ENCODE measurements at places on chromosomes 12 and 14.

DNA sequence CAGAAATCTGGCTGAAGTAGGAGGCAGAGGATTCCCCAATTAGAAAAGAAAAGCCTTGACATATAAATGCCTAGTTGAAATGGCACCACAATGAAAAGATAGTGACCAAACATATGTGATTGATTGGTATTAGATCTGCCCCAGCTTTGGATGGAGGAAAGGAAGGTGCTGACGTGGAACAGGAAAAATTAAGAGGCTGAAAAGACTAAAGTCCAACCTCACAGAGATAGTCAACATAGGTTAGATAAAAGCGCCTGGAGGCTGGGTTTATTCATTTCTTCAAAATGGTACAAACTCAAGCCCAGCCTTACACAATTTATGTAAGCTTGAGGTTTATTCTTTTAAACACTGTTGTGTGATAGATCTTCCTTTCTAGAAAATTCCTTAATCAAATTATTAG is 129.6 kb downstream of the RPS29 start:
- no peak for DNase-seq

- DNase-seq, result no peak
Observed at GRCh38 chr12:49708851-49709250, 1.6 kb upstream of the FMNL3 start.

GRCh38 chr14:100988011-100988410 is 84.5 kb upstream of the RTL1 start:
- DNase-seq, result no peak

GRCh38 chr12:54419088-54419887 is at the start of gene ITGA5:
TSS of gene ITGA5 (minus strand) at chr12:54419266. CDS start at chr12:54419198, 68 bp downstream.
- no peak for DNase-seq

GRCh38 chr12:118456741-118457140 is 80.4 kb downstream of the SUDS3 start:
- no peak for DNase-seq

- DNase-seq, result no peak
Observed at GRCh38 chr12:6310771-6311610, 509 bp downstream of the PLEKHG6 start.

DNA sequence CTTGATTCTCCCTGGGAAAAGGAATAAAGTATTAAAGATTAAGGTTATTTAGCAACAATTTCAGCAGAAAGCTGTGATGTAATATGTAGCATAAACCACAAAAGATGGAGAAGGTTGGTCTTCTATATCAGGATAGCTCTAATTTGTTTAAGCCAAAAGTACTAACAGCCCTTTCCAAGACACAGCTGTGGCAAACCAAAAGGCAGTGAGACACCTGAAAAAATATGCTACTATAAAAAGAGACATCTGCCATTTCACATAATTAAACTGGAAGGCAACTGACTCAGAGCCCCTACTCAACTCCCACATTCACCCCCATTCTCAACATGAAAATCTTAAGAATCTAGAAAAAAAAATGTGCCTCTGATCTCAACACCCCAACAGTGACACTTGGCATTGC is 390.2 kb upstream of the PRICKLE1 start:
- DNase-seq, result no peak

GRCh38 chr12:89236748-89237383 is 115.4 kb downstream of the DUSP6 start:
- no peak for DNase-seq

DNA sequence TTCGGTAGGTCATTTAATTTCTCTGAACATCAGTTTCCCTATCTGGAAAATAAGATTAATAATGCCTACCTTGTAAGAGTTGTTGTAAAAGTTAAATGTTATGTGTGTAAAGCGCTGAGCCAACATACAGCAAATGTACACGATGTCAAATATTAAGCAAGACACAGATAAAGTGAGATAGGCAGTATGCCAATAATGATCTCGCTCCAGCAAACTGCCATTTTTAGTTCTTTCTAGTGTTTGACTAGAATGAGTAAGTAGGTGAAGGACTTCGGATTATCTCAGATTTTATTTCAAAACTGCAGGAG is 840 bp downstream of the DHRS7 start:
- DNase-seq, result no peak

DNA sequence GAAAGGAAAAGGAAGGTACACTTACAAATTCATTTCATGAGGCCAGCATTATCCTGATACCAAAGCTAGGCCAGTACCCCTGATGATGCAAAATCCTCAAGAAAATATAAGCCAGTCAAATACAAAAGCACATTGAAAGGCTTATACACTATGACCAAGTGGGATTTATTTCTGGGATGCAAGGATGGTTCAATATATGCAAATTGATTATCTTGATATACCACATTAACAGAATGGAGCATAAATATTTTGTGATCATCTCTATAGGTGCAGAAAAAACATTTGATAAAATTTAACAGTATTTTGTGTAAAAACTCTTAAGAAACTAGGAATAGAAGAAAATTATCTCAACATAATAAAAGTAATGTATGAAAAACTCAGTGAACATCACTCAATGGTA is 97.0 kb upstream of the BCAT1 start:
- DNase-seq, result no peak

DNA sequence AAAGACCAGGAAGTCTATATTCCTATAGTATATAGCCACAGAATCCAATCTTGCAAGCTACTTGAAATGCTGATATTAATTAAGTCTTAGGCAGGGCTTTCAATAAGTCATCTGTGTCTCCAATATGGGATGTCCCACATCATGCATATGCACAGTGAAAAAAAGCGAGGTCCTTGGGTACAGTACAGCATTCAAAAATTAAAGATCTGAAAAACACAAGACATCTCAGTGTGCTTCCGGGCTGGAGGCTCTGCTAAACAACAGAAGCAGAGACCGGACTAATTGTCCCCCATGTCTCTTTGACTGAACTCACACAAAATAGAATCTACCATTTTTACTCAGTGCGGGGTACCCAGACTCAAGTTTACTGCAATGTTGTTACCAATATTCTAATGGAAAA is 156.0 kb downstream of the DAD1 start:
- DNase-seq, result no peak

DNA sequence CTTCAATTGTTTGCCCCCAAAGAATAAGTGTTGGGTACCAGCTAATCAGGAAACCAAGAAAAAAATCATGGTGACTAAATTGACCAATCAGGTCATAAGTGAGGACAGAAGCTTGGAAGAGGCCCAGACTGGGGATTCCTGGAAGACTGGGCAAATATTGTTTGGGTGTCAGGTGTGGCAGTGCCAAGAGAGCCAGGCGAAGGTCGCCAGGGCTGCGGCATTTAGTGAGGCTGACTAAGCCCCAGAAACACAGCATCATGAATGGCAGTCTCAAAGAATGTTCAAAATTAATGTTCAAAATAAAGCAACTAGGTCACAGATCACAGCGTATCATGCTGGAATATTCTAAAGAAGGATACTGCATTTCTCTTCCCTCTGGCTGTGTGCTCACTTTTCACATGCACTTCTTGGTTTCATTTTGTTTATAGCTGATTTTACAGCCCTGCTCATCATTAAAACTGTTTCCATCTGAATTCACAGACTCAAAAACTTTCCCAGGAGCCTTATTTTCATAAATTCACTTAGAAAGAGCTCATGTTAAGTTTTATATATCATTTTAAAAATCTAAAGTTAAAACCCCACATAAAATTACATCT is 85.3 kb upstream of the OVCH1 start:
- no peak for DNase-seq

DNA sequence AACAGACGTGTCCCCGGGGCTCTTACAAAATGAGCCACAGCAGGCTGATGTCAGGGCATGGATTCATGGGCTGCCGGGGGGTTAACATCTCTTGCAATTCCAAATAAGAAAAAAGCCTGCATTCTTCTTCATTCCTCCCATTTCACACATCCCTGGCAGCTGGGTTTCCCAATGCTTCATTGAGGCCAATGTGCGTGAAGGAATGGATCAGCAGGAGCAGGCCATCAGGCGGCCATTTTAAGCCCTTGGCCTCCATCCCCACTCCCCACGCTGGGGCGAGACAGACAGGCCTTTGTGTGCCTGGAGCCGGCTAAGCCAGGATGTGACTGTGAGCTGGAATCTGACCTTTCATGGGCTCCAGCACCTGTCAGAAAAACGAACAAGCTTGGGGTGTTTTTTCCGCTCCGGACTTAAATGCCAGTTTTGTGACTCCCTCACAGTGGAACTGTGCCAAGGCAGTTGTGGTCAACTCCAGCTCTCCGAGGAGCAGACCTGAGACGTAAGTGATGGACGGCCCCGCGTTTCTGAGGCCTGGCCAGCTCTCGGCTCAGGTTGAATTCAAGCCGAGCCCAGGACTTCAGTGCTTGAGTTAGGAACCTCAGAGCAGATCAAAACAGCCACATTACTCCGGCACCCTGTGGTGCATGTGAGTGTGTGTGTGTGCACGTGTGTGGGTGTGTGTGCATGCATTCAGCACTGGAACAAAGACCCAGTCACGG is 133.1 kb downstream of the TMEM30B start:
- DNase-seq, result no peak

DNA sequence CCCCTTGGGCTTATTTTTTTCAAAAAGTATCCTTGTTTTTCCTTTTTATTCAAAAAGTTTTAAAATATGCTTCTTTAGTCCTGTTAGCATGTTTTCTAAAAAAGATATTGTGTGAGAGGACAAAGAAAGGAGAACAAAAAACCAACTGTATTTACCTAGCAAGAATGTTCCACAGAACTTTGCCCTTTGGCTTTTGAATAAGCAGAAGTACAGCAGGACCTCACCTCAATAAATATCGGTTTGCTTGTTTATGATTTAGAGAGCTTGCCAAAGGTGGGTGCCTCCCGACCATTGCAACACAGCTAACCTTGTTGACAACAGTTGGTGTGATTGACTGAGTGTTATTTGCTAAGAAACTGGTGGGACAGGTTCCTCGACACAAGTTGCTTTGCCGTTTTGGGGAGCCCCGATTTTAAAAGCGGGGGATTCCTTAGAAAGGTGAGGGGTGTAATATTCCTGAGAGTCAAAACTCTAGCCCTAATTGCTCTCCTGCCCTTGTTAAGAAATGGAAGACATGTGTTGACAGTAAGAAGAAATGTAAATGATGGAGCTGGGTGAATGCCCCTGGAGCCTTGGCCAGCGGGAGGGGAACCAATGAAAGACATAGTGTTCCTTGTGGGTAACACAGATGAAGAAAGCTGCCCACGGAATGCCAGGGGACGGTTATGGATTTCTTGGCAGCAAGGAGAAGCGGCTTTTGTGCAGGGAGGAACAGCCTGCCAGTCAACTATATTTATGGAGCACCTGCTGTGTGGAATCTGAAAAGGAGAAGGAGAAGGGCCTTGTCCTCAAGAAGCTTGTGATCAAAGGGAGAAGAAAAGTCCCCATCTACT is 13.7 kb downstream of the MYBPC1 start:
- DNase-seq, result no peak

Measured in stimulated activated CD4-positive, alpha-beta T cell treated with anti-CD3 and anti-CD28 coated beads, Interleukin-1b, Interleukin-23, amount 100 ng/mL, for 1 hour (primary cell).